ENCODE measurements at places on chromosomes 11 and 22.

DNA sequence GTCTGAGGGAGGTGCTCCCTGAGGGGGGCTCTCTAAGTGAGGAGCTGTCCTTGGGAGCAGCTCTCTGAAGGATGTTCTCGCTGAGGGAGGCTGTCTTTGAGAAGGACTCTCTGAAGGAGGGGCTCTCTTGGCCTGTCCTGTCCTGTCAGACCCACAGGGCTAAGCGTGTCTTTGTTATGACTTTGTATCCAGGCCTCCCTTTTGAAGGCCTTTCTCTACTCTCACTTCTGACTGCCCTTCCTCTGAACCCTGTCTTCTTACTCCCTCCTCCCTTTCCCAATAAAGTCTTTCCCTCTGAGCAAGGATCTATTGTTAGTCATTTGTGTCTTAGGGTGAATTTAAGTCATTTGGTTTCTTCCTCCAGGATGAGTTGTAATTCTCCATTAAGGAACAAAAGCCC, 330.1 kb upstream of the PLET1 start:
- DNase-seq = peak; percentile 53

GRCh38 chr11:38553148-38553547, 1955.1 kb upstream of the RAG2 start:
- DNase-seq = peak; percentile 54

GRCh38 chr11:3855808-3856491, 486 bp downstream of the STIM1 start:
- DNase-seq = no peak

- DNase-seq = no peak
Measured at GRCh38 chr11:117394221-117394925, 66.7 kb downstream of the CEP164 start.

DNA sequence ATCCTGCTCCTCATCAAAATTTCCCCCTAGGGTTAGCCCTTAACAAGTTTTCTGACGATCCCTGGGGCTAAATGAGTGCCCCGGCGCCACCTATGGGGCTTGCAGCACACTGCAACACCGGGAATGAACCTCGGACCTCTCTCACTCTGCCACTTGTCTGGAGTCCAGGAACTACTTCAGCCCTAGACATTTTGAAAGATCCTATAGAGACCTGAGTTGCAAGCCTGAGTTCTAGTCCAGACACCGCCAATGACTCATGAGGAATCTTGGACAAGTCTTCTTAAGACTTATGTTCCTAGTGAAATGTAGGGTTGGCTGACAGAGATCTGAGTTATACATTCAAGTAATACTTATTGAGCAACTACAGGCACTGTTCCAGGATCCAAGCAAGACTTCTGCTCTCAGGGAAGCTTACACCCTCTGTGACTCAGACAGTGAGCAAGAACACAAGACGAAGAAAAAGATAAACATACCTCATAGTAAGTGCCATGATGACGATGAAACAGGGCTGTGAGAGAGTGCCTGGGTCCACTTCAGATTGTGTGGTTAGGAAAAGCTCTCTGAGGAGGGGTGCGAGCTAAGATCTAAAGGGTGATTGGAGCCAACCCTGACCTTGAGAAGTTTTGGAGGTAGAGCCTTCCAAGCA, 10.2 kb upstream of the STK33 start:
- DNase-seq = peak; percentile 100
